ENCODE measurements at places on chromosomes 6 and 20. TPM values are rescaled to one million over a fixed set of nuclear protein-coding genes. Genes with fewer than 3 reads are reported as not detected.

DNA sequence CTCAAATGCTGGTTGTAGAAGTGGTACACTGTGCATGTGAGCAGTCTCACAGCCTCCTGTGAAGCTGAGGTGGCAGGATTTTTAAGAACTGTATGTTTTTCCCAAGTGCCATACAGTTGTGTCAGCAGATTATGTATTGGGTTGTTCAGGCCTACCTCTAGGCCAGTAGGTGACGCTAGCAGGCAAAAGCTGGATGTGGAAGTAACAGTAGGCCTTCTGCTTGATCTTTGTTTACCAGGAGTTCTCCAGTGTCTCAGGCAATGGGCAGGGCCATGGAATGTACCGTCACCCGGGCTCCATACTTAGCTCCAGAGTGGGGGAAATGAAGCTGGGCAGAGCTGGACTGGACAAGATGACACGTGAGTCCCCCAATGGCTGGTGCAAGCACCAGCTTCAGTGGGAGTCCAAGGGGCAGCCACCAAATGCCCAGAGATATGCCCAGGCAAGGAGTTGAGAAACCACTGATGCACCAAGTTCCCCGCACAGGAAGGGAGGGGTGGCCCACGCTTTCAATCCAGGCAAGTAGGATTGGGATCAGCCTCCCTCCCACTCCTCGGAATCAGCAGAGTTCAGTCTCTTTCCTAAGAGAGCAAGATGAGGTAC, 289.7 kb downstream of the HTR1B start:
- DNase-seq = no peak

DNA sequence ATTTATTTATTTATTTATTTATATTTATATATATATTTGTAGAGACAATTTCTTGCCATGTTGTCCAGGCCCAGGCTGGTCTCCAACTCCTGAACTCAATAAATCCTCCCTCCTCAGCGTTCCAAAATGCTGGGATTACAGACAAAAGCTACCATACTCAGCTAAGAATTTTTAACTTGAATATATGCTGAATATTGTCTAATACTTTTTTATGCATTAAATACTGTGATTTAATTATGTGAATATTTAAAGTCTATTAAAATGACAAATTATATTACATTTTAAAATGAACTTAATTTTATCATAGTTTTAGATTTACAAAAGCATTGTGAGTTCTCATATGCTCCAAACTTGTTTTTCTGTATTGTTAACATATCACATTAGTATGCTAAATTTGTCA, 1022.4 kb downstream of the GRIK2 start:
- no peak for DNase-seq

- no peak for DNase-seq
Observed at GRCh38 chr6:107246972-107247615, 131.8 kb upstream of the BEND3 start.

GRCh38 chr6:158405933-158406332, 93.7 kb downstream of the TULP4 start:
- DNase-seq = no peak

DNA sequence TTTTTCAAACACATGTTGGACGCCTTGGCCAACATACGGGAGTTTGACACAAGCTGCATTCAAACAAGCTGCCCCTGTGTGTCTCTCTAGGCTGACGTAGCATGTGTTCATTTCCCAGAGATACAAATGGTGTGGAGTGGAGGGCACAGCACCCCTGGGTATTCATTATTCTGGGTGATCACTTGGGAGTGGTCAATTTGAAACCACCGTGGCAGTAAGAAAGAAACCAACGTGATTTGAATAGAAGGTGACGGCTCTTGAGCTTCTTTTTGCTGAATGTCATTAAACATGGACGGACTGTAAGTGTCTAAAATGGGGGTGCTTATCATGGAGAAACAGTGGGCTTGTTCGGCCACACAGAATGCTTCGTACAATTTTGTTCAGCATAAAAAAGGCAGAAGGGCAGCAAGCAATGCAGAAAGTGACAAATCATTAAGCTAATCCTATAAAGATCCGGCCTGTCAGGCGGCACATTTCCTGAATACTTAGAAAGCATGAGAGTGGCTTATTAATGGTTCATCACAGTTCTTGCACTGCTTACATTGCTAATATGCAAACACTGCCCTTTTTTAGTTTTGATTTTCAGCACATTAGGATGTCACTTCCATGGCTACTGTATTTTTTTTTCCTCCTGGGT, 1261.9 kb upstream of the CITED2 start:
- peak; percentile 10 for DNase-seq

- no peak for DNase-seq
Observed at GRCh38 chr6:152206072-152206818, 398.8 kb downstream of the ESR1 start.

The BANF2 gene
- 0.38 TPM for polyA plus RNA-seq

Measured in left kidney (tissue), 8 donors.